ENCODE measurements at places on chromosomes 2 and 18.

DNA sequence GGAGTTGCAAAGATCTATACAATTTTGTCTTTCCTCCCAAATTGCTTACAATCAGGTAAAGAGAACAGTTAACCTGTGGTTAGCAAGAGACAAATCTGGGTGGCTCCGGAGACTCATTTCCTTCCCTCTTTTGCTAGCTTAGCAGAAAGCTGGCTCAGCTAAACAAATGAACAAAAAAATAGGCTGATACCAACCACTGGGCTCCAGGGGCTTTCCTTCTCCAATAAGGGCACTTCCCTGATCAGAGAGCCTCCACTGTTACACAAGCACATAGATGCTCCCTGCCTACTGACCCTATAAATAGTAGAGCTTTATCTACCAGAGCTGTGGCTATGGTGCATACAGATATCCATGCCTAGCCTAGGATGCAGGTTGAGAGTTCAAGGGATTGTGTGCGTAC lies 90.1 kb upstream of the ARL5A start:
- no peak for DNase-seq

GRCh38 chr2:7841751-7842150 lies 840.1 kb upstream of the ID2 start:
- DNase-seq: no peak

DNA sequence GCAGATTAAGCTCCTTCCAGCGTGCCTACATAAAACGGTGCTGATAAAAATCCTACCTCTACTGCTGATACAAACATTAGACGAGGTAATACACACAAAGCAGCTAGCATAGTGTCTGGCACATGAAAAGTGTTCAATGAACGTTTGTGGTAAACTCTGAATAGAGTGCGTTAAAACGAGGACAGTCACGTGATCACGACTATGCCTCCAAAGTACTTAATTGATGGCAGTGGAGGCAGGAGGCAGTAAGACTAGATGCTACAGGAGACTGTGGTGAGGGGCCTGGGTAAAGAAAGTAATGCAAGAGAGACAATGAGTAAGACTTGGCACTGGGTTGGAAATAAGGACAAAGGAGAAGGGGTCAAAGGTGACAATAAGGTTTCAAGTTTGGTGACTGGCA lies 32.1 kb upstream of the LHCGR start:
- DNase-seq: no peak

DNA sequence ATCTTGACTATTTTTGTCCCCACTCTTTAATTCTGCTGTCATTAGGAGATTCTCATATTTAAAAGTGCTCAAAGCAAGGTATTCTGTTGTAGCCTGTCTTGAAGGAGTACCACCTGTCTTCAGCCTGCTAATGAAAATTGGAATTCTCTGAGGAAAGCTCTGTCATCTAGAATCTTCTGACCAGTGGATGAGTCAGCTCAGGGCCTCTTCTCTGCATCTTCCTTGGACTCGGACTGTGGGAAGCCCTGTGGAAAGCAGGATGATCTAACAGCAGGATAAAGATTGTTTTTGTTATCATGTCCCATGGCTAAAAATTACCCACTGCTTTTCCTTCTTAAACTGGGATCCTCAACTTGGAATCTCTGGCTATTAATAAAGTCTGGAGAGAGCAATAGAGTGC lies 18.7 kb upstream of the TMEM200C start:
- no peak for DNase-seq

- DNase-seq: no peak
Observed at GRCh38 chr2:232308986-232309385, 69.6 kb upstream of the ALPP start.

- no peak for DNase-seq
Observed at GRCh38 chr2:230312638-230313037, 14.4 kb upstream of the SP140L start.

GRCh38 chr2:132760405-132760804 lies 90.4 kb upstream of the LYPD1 start:
- no peak for DNase-seq

DNA sequence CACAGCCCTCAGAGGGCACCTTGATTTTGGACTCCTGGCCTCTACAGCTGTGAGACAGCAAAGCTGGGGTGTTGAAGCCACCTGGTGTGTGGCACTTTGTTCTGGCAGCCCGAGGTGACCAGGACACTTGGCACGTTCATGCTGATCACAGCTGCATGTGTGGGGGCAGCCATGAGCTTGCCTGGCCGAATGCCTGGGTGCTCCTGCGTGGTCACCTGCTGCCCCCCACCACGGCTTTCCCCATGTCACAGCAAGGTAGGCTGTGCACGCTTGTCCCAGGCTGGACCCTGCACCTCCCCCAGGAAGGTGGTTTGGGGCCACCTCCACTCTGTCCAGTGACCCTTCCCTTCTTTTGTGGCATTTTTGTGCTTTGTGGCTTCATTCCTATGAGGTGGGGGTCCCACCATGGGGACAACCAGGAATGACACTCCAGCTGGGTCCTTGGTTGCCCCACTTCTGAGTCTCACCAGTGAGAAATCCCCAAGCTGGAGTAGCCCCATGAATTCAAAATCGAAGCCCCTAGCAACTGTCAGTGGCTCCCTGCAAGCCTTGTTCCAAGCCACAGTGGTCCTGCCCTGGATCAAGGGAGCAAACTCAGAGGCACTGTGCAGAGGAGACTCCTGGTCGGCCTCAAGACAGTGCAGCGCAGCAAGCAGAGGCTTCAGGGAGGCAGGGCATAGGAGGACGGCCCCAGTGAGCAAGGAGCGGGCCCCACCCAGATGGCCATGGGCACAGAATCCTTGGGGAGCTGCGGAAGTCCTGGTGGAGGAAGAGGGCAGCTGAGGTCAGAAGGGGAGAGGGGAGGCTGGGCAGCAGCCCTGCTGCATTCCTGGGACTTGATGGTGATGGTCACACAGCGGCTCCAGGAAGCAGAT lies 121.4 kb upstream of the HS6ST1 start:
- no peak for DNase-seq

DNA sequence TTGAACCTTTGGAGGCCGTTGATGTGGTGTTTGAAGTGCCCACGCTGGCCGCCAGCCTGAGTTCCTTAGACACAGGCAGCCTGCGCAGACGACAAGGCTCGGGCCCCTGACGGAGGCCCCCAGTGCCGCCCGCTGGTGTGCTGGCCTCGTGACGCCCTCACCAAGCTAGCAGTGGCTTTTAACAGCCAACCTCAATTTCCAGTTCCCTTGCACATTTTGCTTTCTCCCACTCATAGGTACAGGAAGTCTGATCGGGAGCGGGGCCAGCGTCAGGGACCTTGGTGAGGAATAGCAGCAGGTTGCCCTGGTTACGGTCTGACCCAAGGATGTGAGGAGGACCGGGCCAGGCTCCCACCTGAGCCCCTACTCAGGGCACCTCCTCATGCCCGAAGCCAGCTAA lies 207.6 kb upstream of the RAB12 start:
- DNase-seq: no peak

GRCh38 chr2:217367464-217367863 lies 507.6 kb upstream of the TNP1 start:
- DNase-seq: no peak

DNA sequence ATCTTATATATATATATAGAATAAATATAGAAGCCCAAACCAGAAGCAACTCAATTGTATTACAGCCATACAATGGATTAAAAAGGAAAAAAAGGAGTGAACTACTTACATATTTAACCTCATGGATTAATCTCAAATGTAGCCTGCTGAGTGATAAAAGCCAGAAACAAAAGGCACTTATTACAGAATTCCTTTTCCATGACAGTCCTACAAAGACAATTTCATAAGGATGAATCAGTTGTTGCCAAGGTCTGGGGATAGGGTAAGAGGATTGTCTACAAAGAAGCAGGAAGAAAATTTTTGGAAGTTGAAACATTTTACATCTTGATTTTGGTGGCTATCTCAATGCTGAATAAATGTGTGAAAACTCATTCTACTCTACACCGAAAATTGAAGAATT lies 103.9 kb upstream of the DCC start:
- no peak for DNase-seq

GRCh38 chr2:136383167-136383566 lies 265.2 kb upstream of the CXCR4 start:
- DNase-seq: no peak

GRCh38 chr18:63205791-63206252 lies 113.7 kb downstream of the BCL2 start:
- DNase-seq: no peak

DNA sequence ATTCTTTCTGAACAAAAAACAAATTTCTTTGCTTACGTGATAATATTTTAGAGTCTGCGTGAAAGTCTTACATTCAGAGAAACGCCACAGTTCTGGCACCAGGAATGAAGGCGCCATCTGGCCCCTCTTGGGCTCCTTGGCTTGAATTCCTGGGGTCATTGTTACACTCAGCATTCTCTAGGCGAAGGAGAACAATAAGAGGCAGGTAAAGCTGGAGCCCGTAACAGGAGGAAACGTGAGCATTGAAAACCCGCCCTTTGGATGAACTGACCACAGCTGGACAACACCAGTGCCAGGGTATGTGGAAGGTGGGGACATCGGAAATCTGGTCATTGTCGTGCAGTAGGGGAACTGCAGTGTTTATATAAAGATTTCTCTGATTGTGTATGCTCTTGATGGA lies 144.8 kb downstream of the RNF152 start:
- no peak for DNase-seq

GRCh38 chr2:14516844-14517243 lies 115.7 kb upstream of the LRATD1 start:
- no peak for DNase-seq

- DNase-seq: no peak
Observed at GRCh38 chr2:71686781-71687180, 233.4 kb downstream of the DYSF start.

DNA sequence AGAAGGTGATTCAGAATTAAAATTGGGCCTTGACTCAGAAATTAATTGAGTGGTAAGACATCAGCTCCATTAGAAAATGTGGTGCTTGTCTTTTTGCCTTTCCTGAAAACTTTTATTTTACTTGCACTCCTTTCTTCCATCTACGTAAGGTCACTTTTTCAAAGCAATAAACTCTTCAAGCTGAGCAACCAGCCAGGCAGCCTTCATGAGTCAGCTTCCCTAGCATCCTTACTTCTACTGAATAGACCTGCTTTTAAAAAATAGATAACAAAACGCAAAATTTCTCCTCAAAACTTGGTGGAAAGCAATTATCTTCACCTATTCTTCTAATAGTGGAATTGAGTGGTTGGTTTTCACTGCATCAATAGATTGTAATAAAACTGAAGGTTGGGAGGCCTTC lies 504.2 kb downstream of the ARHGAP15 start:
- DNase-seq: no peak

DNA sequence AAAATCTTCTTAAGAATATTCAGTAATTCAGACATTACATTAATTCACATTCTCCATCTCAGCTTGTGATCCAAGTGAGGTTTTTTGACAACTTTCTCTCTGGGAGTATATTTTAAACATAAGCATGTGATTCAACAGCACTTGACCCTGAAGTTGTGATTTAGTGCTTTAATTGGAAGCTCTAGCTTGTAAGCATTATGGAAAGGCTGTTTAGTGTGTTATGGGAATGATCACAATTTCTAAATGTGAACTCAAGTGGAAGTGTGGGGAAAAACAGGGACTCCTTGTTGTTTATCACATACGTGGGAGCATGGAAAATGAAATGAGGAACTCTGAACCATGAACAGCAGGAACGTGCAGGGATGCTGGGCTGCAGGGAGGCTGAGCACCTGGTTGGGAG lies 148.9 kb upstream of the BCL2L11 start:
- no peak for DNase-seq

DNA sequence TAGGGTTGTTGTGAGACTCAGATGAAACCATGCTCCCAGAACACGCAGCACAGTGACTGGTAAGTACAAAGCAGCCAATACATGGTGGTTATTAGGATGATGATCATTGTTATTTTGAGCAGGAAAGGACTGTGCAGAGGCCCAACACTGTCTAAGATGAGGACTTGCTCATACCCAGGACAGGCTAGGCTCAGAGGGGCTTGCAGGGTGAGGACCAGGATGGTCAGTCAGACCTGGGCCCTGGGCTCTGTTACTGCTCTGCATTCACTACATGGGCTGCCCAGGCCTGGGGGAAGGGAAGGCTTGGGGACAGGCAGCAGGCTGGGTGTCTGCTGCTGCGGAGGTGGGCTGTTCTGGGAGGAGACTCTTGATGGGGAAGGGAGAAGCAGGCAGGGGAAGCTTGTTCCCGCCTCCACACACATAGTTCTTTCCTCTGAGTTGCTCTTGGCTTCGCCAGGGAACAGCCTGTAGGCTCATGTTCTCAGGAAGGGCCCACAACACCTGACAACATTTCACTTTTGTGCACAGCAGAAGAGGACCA lies 17.5 kb downstream of the CAPN13 start:
- DNase-seq: no peak

DNA sequence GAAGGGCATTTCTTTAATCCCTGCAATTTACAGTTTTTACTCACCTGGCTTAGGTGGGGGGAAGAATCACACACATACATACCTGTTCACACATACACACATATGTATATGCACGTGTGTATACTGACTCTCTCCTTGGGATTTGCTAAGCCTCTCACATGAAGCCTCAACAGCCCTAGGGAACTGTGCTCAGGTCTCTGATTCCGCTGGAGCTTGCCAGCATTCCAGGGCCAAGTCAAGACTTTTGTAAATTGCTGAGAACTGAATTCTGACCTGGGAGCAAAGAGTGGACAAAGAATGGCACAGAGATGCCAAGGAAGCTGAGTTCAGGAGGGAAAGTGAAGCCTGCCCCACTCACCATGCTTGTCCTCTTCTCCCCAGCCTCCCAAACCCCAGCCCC lies 177.3 kb downstream of the TMEM247 start:
- no peak for DNase-seq

DNA sequence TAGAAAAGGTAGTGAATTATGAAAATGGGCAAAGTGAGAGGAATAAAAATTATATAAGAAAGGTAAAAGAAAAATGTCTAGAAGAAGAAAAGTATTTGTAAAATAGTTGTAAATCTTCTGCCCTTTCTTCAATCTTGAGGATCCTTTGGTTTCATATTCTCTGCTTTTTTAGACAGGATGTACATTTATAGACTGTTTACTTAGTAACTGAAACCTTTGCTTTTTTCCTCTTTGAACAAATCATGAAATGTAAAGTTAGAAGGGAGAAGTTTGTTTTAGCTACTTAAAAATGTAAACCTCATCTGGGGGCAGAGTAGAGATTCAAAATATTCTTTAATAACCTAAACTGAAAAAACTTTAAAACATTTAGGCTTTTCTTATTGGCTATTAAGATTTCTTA lies 150.4 kb upstream of the ITGA4 start:
- peak; percentile 8 for DNase-seq

DNA sequence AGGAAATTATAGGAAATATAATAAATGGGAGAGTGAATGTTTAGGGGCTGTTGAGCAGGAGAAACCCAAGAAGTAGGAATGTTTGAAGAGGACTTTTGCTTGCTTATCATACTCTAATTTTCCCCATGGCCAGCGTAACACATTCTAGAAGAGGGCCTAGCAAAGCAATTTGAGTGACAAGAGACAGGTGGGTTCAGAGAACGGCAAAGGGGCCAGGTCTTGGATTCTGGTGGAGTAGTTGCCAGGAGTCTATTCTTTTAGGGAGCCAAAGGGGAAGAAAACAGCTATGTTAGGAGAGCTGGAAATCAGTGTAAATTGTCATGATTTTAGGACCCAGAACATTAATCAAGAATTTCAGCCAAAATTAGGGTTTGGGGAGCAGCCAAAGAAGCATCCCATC lies 96.5 kb downstream of the COL5A2 start:
- no peak for DNase-seq

Data from CD4-positive, alpha-beta T cell treated with Interleukin-6 at 100 ng/mL for 8 hours (primary cell).